ENCODE measurements at places on chromosomes 11 and 22.
A peak's percentile ranks its signal among the peaks of the same experiment; 100 is the strongest.

DNA sequence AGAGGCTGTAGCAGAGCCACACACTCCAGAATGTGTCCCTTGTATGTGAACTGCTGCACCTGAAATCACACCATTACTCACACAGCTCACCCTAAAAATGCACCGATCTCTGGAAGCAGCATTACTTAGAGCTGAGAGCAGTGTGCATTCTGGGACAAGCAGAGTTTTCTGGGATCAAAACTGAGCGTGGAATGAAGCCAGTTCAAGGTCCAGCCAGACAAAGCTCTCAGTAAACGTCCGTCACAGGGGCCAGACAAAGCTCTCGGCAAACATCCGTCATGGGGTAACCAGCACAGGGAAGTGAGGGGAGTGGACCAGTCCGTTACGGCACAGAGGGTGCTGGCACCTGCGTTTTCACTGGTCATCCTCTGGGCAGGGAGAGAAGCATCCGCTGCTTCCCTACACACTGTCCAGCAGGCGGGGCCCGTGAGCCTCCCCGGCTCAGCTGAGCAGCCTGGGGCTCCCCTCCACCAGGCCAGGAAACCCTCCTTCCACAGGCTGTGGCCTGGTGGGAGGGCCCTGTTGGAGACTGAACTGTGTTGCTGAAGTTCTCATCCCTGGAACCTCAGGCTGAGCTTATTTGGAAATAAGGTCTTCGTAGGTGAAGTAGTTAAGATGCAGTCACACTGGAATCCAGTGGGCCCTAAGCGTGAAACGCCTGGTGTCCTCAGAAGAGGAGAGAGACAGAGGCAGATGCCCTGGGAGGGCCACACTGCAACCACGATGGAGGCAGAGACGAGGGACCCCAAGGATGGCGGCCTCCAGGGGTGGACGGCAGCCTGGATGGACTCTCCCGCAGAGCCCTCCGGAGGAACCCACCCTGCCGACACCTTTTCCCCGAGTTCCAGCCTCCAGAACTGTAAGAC lies 883.9 kb downstream of the BRD1 start:
- DNase-seq, result peak; percentile 15

DNA sequence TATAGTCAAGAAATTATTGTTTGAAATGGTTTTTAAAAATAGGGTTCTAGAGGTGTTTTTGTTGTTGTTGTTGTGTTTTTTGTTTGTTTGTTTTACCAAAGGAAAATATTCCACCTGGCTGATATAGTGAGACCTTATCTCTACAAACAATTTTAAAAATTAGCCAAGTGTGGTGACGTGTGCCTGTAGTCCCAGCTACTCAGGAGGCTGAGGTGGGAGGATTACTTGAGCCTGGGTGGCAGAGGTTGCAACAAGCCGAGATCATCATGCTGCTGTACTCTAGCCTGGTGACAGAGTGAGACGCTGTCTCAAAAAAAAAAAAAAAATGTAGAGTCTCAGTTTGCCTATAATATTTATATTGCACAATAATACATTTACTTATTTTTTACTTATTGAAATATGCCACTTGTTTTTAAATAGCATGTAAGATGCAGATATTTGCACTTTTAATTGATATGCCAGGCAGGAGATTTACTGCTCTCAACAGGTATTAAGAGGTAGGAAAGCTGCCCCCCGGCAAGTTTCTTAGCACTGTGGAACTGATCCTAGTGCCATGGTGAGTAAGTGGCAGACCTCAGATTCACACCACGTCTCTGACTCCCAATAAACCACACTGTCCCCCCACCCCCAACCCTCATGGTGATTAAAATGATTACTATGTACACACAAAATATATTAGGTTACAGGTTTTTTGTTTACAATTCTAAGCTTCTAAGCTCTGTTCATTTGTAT lies 157.4 kb downstream of the TEAD1 start:
- DNase-seq, result no peak

- peak; percentile 67 for DNase-seq
Observed at GRCh38 chr11:74388678-74389327, 9.4 kb downstream of the PGM2L1 start.

- DNase-seq, result no peak
Observed at GRCh38 chr11:19072464-19072863, 11.9 kb upstream of the MRGPRX2 start.

- no peak for DNase-seq
Observed at GRCh38 chr11:18361154-18361553, 33.2 kb upstream of the LDHA start.

- no peak for DNase-seq
Observed at GRCh38 chr11:75292943-75293342, 52.4 kb downstream of the TPBGL start.

DNA sequence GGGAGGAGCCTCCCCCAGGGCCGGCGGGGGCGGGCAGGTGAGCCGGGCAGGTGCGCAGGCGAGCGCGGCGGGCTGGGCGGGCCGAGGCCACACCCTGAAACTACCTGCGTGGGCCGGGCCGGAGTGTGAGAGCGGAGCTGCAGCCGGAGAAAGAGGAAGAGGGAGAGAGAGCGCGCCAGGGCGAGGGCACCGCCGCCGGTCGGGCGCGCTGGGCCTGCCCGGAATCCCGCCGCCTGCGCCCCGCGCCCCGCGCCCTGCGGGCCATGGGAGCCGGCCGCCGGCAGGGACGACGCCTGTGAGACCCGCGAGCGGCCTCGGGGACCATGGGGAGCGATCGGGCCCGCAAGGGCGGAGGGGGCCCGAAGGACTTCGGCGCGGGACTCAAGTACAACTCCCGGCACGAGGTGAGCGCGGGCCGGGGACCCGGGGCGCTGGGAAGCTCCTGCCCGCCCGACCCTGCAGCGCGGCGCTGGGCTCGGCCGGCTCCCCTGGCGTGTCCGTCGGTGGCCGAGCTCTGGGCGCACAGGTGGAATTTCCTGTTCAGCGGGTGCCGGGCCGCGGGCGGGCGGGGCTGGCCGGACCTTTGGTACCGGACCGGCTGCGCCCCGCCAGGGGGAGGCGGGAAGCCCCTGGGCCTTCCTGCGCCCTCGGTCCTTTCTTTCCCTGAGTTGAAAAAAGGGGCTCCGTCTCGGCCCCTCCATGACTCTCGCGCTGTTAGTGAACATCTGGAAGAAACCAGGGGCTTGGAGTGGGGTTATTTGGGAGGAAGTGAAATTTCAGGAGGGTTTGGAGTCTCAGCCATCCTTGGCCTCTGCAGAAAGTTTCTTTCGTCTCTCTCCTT lies at the start of gene ST14:
ST14 (plus strand) TSS at position 126 of the 841 bp plus-strand sequence; CDS start at position 324, 198 bp downstream.
- DNase-seq, result no peak

GRCh38 chr22:27627444-27627833 lies 174.1 kb downstream of the MN1 start:
- DNase-seq, result no peak

DNA sequence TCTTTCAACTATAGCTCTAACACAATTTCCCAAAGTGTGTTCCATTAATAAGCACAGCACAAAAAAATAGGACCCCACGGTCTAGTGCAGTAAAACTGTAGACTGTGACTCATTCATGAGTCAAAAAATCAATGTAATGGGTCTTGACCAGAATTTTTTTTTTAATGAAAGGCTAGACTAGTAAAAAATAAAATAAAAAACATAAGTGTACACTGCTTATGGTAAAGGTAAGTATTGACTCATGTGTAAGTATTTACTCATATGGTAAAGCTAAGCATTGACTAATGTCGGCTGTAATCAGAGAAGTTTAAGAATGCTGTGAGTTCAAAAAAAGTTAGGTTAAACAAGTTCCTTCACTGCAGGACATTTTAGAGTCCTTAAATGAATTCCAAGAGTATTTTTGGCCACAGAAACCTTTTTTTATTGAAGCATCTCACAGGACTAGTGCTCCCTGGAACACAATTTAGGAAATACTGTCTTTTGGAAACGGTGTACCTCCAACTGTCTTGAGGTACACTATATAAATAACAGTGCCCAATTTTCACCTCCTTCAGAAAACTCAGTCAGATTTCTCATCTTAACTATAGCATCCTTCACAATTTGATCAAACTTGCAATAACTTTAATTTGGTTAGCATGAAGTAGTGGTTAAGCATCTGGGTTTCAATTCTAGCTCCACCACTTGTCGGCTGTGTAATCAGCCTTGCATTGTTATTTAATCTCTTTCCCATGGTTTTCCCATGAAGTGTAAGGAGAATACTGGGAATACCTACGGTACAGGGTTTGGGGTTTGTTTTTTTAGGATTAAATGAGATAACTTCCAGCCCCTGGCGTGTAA lies 2.1 kb downstream of the CCDC73 start:
- no peak for DNase-seq

GRCh38 chr11:34266090-34266912 lies 91.5 kb downstream of the ABTB2 start:
- DNase-seq, result no peak

- DNase-seq, result no peak
Observed at GRCh38 chr11:92929246-92929645, 40.2 kb upstream of the MTNR1B start.

DNA sequence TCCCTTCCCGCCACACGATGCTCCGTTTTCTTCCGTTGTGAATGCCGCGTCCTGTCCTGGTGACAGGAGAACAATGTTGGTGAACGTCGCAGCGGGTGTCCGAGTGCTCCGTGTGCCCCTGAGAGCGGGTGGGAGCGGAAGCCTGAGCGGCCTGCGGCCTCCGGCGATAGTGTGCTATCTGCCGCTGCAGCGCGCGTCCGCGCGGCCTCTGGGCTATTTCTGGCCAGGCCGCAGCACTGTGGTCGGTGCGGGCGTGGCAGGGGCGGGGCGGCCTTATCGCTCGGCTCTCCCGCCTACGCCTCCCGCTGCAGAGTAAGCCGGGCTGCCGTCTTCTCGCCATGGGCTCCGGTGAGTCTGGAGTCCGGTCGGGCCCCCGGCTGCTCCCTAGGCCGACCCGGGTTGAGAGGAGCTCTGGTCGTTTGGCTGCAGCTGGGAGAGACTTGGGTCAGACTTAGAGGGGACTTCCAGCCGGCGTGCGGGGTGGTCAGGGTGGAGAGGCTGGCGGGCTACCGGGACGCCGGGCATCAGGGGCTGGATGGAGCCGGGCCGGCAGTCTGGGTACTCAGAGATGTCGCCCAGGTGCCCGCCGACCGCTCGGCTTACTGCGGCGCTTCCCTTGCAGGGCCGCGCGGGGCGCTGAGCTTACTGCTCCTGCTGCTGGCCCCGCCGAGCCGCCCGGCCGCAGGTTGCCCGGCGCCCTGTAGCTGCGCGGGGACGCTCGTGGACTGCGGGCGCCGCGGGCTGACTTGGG lies at the start of gene GP1BB:
GP1BB (plus strand) TSS at position 308 of the 751 bp plus-strand sequence; CDS start at position 339, 31 bp downstream.
- no peak for DNase-seq

DNA sequence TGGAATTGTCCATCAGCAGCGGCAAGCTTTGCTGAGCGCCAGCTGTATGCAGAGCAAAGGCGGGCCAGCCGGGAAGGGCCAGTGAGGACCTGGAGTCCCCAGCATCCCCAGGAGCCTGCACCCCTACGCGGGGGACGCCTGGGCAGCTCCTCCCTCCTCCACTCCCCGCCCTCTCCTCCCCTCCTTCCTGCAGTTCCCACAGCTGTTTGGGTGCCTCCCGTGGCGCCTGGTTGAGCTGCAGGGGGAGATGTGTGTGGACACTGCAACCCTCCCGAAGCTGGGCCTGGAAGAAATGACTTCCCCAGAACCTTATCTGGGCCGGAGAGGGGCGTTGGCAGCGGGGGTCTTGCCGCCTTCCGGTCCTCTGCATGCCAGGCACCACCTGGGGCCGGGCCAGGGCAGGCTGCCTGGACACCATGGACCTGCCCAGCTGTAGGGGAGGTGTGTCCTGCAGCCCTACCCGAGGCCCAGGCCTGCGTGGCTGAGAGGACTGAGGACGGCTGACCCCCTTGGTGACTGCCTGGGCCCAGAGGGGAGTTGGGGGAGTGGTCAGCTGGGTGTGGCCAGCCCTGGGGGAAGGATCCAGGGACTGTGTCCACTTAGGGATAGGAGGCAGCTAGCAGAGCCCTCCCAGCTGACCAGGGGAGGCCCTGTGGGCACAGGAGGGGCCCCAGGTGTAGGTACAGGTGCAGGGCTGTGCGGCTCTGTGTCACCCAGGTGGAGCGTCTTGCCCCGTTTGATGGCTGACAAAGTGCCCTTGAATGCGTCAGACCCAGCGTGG lies 16.8 kb upstream of the MUC6 start:
- no peak for DNase-seq

DNA sequence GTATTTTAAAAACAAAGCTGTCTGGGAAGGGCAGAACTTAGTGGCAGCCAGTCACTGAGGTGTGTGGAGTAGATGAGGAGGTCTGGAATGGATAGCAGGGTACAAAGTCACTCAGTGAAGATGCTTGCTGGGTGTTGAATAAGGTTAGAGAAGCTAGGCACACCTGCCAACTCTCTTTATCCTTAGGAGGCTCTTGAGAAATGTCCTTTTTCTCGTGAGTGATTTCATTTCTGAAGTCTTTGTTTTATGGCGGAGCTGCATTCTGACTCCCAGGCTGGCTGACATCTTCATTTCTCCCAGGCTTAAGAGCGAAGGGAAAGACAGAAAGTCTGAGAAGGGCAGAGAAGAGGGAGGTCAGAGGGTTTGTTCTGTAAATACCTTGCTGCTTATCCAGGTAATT lies 31.0 kb downstream of the CECR2 start:
- DNase-seq, result no peak

DNA sequence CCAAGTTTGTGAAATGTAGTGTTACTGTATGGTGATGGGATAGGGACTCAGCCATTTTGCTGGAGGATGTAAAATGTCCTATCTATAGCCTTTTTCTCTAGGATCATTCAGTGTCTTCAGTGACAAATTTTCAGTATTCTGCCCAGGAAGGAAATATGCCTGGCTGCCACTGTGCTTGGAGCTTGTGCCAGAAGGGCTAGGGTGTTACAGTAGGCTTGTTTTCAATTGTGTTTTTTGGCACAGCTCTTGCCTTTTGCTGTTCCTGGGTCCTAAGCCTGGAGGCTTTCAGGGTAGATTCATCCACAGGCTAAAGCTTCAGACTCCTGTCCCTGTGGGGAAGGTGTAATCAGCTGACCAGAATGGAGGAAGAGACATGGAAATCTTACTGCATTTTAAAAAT lies 22.0 kb upstream of the PHOX2A start:
- DNase-seq, result no peak

DNA sequence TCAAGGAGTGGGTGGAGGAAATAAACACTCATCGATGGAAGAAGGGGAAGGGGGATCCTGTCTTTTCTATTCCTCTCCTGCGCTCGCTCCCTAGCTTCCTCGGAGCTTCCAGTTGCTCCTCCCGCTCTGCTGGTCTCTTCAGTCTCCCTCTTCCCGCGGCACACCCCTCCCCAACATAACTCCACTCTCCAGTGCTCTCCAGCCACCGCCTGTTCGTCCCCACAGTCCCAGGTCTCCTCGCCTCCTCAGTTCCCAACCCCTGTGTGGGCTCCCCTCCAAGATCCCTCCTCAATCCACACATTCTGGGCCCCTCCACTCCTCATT lies 438 bp downstream of the ZW10 start:
- no peak for DNase-seq

DNA sequence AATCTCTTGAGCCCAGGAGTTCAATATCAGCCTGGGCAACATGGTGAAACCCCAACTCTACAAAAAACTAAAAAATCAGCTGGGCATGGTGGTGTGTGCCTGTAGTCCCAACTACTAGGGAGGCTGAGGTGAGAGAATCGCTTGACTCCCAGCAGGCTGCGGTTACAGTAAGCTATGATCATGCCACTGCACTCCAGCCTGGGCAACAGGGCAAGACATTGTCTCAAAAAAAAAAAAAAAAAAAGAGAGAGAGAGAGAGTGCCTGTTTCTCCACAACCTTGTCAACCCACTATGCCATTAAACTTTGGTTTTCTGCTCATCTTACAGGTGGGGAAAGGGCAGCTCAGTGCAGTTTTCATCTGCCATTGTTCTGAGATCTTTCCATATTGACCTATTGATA lies 5.1 kb downstream of the FOLR3 start:
- DNase-seq, result no peak

- DNase-seq, result no peak
Observed at GRCh38 chr22:37782340-37783168, 25.2 kb upstream of the GCAT start.

- peak; percentile 8 for DNase-seq
Observed at GRCh38 chr11:69239641-69240040, 54.3 kb upstream of the MYEOV start.

GRCh38 chr22:32222991-32223390 lies 18.1 kb upstream of the RFPL2 start:
- DNase-seq, result no peak

Data from activated CD4-positive, alpha-beta memory T cell treated with anti-CD3 and anti-CD28 coated beads, Interleukin-2, amount 10 ng/mL, durations not matched to agents 7 days and 5 days (primary cell).